Activated naive CD8-positive, alpha-beta T cell treated with anti-CD3 and anti-CD28 coated beads, Interleukin-2, amount 50 U/mL, for 24 hours (primary cell): ENCODE measurements at places on chromosomes 3 and 15.

GRCh38 chr3:110504401-110504800, 567.2 kb upstream of the NECTIN3 start:
- DNase-seq: no peak

DNA sequence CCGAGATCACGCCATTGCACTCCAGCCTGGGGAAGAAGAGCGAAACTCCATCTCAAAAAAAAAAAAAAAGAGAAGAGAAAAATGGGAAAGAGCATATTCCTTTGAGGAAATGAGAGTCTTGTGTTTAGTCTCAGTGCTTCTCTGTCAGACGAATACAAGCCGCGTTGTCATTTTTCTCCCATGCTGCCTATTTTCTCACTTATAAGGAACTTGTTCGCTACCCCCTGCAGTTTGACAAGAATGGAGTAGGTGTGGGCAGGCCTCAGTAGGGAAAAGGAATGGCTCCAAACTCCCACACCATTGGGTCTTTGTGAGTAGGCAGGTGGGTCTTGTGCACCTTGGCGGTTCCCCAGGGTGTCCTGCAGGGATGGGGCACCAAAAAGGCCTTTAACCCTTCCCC, 6.5 kb downstream of the GPR160 start:
- no peak for DNase-seq

GRCh38 chr3:157585386-157585785, 82.2 kb upstream of the VEPH1 start:
- DNase-seq: no peak

GRCh38 chr15:82882273-82882928, 70.1 kb downstream of the HOMER2 start:
- no peak for DNase-seq
